ENCODE measurements at places on chromosomes 4 and X.

DNA sequence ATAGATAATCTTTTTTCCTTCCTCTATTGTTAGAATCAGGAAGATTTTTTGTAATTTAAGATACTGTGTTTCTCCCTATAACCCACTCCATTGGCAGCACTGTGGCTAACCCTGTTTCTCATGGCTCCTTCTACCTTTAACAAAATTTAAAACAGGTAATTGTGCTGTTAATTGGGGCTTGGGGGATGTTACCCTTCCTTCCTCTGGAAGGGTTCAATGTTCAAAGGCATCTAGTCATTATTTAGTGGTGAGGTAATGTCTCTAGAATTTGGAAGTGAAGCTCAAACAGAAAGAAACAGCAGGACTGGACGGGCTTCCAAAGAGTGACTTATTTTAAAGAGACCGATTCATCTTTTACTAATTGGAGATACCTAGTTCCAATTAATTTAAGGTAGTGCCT is 166.4 kb downstream of the TRIML1 start:
- no peak for DNase-seq

GRCh38 chr4:123438031-123438430 is 41.4 kb downstream of the SPRY1 start:
- DNase-seq, result no peak

DNA sequence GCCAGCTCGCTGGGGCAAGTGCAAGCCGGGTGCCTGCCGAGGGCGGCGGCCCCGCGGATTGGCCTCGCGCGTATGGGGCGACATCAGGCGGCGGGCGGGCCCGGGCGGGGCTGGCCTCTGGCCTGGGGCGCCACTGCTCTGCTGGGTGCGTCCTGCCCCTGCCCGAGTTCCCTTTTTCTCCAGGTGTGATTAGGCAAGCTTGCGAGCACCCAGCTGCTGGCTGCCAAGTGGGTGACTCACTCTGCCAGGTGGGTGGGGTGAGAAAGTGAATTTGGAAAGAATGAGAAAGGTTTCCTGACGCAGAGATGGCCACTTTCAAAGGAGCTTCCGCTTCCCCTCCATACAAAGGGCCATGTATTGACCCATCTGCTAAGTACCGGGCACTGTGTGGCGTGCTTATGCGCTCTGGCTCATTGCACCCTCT is 32.5 kb downstream of the FGFBP1 start:
- no peak for DNase-seq

- DNase-seq, result no peak
These were observed 8.3 kb upstream of the FAM200B start for GRCh38 chr4:15673337-15673736.

DNA sequence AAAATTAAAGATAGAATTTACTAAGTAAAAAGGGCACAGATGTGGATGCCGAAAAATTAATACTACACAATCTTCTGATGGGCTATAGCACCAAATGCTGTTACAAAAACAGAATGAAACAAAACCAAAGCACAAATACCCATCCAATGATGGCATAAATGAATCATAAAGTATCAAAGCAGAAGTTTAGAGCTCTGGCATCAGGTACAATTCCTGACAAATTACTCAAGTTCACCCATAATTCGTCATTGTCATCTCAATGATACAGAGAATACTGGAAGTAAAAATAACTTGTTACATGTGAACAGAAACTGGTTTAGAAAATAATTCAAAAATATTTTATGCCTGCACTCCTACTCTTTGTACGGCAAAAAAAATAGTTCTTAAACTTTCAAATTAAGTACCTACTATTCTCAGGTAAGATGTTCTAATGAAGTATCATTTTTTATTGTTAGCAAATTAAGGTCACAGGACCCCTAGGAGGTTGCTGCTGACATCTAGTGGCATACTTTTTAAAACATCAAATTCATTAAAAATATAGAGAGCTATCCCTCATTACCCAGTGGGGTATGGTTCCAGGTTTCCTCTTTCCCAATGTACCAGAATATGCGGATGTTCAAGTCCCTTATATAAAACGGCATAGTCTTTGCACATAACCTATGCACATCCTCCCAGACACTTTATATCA is 126.1 kb downstream of the INPP4B start:
- DNase-seq, result no peak

DNA sequence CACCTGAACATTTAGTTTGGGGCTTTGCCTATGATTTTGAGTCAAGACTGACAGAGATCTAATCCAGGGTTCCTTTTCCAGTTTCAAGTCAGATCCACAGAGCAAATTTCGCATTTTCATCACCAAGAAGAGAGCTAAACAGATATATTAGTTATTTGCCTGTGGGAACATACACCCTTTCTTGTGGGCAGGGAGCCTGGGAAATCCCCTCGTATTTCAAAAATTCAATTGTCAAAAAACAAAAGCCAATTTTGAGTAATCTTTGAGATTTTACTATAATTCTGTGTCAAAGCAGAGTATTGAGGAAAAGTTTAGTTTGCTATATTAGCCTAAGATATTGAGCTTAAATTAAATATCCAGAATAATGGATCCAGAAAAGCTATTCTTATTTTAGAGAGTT is 56.6 kb downstream of the AFM start:
- DNase-seq, result no peak

- DNase-seq, result no peak
These were observed 95.2 kb upstream of the NAP1L5 start for GRCh38 chr4:88792821-88793220.

DNA sequence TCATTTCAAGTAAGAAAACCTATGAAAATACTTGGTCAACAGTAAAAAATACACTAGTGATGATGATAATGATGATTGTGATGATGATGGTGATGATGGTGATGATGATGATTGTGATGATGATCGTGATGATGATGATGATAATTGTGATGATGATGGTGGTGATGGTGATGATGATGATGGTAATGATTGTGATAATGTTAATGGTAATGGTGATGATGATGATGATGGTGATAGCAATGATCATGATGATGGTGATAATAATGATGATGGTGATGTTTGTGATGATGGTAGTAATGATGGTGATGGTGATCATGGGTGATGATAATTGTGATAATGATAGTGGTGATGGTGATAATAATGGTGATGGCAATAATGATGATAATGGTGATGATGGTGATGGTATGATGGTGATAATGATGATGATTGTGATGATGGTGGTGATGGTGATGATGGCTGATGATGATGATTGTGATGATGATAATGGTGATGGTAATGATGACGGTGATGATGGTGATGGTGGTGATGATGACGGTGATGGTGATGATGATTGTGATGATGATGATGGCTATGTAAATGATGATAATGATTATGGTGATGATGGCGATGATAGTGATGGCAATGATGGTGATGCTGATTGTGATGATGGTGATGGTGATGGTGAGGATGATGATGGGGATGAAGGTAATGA is 62.1 kb downstream of the VCX3A start:
- DNase-seq, result no peak

DNA sequence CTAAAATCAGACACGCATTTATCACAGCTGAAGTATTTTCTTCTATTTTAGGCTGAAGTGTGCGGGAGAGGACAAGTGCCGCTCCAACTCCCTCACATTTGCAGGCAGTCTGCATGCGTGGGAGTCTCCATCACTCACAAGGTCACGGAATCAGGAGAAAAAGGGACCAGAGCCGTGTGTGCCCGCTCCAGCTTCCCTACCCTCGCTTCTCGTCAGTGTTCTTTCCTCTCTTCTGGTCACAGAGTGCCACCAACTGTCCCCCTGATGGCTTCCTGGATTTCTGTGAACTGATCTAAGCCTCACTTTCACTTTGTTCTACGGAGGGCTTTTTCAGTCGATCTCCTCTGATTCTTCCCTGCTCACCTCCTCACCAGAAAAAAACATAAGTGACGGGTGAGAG is 407.4 kb upstream of the AADAT start:
- DNase-seq, result no peak

DNA sequence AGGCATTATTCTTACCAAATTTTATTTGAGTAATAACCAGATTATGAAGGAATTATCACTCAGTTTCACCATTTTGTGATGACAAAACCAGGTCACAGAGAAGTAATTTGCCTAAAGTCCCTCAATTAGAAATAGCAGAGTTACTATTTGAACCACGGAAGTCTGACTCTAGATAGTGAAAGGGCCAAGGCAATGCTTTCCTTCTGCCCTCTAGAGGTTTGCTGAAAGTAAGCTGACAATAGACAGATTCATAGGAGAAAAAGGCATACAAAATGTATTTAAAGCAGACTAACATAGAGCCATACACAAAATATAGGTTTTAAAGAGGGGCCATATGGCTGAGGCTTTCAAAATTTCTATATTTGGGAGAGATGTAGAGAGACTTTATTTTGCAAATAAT is 43.1 kb downstream of the CXXC4 start:
- DNase-seq, result no peak

GRCh38 chr4:123452616-123453015 is 56.0 kb downstream of the SPRY1 start:
- no peak for DNase-seq

DNA sequence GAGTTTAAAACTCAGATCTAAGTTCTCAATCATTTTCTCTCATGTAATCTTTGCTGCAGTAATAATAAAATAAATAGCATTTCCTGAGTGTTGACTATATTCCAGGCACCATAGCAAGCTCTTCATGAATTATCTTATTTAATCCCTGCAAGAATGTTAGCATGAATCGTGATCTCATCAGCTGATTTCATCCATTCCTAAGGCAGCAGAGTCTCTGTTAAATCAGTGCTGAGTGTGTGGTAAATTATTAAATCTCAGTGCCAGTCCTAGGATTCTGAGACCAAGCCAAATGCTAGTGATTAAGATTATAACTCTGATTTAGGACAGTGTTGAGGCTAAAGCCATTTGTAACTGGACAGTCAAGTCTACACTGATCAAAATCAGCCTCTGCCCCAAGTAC is 240.3 kb upstream of the TAPT1 start:
- no peak for DNase-seq

DNA sequence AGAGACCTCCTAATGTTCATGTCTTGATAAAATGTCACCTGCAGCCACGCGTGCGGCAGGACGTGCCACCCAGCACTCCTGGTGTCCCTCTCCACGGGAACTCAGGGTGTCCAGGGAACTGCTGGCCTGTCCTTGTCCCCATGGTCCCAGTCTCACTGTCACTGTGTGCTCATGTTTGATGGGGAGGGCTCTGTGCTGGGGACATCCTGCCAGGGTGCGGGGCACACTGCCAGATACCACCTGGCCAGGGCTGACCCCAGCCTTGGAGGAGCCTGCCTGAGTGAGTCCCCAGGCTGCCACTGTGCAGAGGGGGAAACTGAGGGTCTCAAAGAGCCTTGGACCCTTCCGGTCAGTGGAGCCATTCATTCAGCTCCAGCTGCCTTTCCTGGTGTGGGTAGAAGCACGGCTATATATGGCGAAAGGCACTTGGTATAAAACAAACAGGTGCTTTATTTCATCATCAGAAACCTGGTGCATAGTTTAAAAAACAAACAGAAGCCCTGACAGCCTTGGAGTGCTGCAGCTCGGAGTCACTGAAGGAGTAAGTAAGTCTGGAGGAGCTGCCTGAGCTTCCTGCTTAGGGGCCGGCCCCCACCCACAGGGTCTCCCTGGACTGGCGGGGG is 33.0 kb downstream of the NOP14 start:
- no peak for DNase-seq

GRCh38 chr4:7266525-7267292 is 74.4 kb downstream of the SORCS2 start:
- DNase-seq, result no peak

- no peak for DNase-seq
These were observed 38.2 kb upstream of the DCTD start for GRCh38 chr4:182955411-182955810.

- DNase-seq, result no peak
These were observed 89.1 kb downstream of the RELL1 start for GRCh38 chr4:37597034-37597433.

GRCh38 chrX:18617407-18617750 is 54.5 kb downstream of the RS1 start:
- no peak for DNase-seq

DNA sequence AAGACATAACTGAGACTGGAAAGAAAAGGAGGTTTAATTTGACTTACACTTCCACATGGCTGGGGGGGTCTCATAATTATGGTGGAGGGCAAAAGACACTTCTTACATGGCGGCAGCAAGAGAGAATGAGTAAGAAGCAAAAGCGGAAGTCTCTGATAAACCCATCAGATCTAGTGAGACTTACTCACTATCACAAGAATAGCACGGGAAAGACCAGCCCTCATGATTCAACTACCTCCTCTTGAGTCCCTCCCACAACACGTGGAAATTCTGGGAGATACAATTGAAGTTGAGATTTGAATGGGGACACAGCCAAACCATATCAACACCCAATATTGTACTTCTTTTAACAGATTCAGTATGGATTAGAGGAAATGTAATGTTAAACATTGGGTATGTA is 646.6 kb downstream of the ANKRD50 start:
- no peak for DNase-seq

- no peak for DNase-seq
These were observed 51.2 kb downstream of the TBC1D9 start for GRCh38 chr4:140704964-140705363.

DNA sequence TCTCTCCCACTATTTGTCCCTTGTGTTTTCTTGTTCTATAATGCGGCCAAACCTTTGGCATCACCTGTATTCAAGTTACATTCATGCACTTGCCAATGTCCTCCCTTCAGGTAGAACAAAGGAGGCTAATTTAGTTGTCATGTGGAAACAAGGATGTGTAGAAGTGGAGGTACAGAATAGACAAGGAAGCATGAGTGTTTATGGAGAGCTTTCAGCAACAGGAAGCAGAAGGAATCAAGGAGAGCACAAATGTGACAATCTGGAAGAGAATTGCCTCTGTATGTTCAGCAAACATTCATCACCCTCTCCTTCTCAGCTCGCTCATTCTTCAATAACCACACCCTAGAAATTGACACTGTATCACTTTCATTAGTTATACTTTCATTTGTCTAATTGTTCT is 103.4 kb downstream of the SLC7A11 start:
- no peak for DNase-seq

DNA sequence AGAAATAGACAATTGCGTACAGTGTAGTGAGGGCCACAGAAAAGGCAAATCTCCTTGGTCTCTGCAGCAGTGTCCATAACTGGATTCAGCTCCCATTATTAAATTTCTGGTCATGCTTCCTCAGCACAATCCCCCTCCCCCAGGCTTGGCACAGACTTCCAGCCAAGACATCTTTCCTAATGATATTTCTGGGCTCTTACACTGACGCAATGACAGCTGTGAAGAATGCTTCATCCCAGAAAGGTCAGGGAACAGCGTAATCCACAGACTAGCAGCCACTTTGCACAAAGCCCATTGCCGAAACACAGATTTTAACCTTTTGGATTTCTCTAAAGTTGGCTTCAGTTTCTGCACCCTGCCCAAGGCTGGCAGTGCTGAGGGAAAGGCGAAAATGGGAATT is 597.6 kb upstream of the CPEB2 start:
- DNase-seq, result no peak

- DNase-seq, result no peak
These were observed 121.8 kb downstream of the ARHGAP10 start for GRCh38 chr4:147853706-147854105.

All from stimulated activated CD4-positive, alpha-beta T cell treated with anti-CD3 and anti-CD28 coated beads, Interleukin-1b, Interleukin-23, amount 100 ng/mL, for 1 hour (primary cell).